ENCODE measurements at places on chromosomes 1 and 21. TPM values are rescaled to one million over a fixed set of nuclear protein-coding genes. Genes with fewer than 3 reads are reported as not detected.

GRCh38 chr1:45002650-45003645 lies 8.2 kb downstream of the HECTD3 start:
- no peak for DNase-seq

GRCh38 chr1:81435175-81435574 lies 365.6 kb upstream of the ADGRL2 start:
- no peak for DNase-seq

GRCh38 chr1:67677408-67677807 lies 7.6 kb upstream of the GADD45A start:
- no peak for DNase-seq

GRCh38 chr1:205387845-205388244 lies 31.1 kb upstream of the KLHDC8A start:
- DNase-seq = no peak

GRCh38 chr1:74971982-74972381 lies 162.2 kb upstream of the LHX8 start:
- DNase-seq = no peak

DNA sequence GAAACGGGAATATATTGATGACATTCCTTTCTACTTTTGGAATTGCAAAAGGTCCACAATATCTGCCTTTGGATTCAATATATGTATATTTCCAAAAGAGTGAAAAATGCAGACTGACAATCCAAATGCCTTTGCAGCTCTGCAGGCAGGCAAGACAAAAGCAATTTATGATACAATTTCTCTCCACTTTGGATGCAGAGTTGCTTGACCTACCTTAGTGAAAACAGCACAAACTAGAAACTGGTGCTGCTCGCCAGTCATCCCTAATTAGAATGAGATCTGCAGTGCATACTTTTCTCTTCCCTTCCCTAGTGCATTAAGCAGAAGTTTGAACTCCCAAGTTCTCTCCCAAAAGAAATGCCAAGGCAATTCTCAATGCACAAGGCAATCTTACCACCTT lies 56.8 kb downstream of the KIAA0319L start:
- DNase-seq = no peak

DNA sequence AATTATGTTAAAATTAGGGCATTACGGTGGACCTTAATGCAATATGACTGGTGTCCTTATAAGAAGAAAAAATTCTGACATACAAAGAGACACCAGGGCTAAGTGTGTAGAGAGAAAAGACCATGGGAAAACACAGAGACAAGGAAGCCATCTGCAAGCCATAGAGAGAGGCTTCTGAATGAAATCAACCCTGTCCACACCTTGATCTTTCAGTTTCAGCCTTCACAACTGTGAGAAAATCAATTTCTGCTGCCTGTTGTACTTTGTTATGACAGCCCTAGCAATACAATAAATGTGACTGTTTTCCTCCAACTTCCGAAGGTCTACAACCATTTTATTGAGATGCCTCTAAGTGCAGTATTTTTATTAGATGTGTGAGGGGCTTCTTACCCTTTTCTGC lies 1407.2 kb downstream of the MRPL39 start:
- no peak for DNase-seq

- DNase-seq = no peak
These were observed 43.0 kb downstream of the ELAPOR1 start for GRCh38 chr1:109156916-109157385.

DNA sequence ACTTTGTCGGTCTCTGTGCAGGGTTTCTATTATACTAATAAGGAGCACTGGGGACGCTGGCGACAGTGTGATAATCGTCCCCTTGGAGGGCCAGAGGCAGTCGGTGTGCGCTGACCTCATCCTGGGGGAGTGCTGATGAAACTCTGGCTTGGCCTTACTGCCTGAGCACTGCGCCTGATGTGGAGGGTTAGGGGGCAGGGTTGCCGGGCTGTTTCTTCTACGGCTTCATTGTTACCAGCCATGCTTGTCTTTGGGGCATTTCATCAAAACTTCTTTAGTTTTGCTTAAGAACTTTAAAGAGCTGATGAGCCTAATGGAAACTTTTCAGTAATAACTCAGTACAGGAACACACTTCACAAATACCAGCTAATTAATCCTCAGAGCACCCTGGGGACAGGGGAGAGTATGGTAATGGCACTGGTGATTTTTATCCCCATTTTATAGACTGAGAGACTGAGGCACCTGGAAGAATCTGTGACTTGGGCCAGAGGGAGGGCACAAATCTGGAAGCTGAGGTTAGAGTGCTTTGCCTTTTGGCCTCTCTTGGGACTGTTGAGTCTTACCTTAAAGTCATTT lies 81.8 kb downstream of the PEX14 start:
- DNase-seq = no peak

- no peak for DNase-seq
These were observed 901 bp upstream of the RXFP4 start for GRCh38 chr1:155940482-155940992.

GRCh38 chr1:70707214-70707613 lies 296.1 kb downstream of the CTH start:
- DNase-seq = no peak

DNA sequence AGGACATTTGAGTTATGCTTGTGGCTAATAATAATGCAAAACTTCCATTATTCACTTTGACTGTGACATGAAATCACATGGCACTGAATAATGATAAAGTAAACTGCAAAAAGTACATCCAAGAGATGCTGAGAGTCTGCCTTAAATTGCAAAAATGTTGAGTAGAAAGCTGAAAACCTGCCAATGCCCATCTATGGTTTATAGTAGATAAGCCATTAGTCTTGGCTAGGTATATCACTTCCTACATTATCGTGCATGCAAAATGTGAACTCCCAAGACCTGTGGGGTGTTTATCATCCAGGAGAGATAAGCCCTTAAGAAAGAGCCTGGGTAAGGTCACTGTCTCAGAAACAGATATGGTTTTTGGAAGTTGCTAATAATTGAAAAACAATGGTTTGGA lies 208.7 kb upstream of the DPYD start:
- no peak for DNase-seq

GRCh38 chr21:37443683-37444082 lies 77.1 kb downstream of the DYRK1A start:
- DNase-seq = no peak

GRCh38 chr1:226158983-226159382 lies 27.6 kb downstream of the ACBD3 start:
- DNase-seq = no peak

DNA sequence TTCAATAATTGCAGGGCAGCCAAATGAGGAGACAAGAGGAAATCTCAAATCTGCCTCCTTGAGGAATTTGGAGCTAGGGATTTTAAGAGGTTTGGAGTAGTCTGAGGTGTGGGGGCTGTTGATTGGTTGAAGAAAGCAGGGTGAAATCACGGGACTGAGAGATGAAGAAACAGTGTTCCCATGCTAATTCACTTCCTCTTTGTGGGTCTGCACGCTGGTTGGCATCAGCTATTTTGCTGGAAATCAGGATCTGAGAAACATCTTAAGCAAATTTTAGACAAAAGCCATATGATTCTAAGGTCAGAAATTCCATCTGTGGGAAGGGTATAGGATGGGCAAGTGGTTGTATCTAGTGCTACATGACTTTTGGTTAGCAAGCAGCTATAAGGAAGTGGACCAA lies 107.1 kb upstream of the PAXBP1 start:
- no peak for DNase-seq

GRCh38 chr1:55600242-55600641 lies 385.1 kb upstream of the USP24 start:
- DNase-seq = no peak

DNA sequence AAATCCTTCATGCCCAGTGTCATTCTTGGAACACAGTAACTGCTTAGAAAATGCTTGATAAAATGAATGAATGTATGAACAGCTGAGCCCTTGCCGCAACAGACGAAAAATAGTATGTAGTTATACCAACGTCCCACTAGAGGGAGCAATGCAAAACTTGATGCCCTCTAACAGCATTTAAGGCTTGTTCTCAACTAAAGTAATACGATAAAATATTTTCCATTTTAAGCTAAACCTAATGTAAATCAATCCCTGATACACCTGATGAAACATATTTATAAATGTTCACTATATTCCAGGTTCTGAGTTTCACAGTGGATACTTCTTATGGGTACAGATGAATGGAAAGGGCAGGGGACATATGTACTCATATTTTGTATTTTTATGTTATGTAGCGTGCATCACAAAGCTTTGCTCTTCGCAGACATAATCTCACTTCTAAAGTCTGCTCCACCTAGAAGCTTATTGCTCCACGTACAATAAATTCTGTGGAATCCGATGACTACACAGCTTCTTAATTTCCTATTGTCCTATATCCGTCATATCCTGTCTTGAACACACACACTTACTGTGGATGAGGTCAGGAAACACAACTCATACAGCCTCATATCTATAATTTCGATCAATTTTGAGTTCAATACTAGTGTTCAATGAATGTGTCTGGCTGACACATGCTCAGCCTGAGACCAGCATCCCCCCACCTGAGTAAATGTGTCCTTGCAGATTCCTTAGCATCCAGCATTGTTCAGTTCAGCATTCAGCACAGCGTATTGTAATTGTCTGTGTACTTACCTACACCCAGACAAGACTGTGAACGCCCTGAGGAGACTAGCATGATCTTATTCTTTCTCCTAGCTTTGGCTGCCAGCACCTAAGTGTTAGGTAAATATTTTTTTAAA lies 4.4 kb upstream of the UTP25 start:
- DNase-seq = no peak

DNA sequence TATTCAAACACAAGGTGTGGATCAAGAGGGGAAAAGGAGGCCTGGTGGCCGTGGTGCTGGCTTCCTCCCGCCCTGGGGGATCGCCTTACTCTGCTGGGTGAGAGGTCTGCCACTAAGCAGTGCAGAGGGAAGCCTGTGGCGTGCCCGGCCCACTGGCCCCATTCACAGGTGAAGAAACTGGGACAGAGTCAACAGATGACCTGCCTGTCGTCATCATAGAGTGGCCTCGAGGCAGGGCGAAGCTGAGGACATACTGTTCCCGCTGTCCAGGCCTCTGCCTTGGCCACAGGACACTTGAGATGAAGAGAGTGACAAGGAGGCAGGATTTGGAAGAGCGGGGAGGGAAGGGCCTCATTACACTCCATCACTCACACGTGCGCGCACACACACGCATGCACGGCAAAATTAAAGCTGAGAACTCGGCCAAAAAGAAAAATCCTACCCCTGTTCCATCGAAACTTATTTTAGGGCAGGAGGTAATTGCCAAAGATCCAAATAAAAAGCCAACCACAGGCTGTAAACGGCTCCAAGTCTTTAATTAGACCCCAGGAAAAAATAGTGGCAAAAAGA lies 50.5 kb downstream of the CASZ1 start:
- no peak for DNase-seq

DNA sequence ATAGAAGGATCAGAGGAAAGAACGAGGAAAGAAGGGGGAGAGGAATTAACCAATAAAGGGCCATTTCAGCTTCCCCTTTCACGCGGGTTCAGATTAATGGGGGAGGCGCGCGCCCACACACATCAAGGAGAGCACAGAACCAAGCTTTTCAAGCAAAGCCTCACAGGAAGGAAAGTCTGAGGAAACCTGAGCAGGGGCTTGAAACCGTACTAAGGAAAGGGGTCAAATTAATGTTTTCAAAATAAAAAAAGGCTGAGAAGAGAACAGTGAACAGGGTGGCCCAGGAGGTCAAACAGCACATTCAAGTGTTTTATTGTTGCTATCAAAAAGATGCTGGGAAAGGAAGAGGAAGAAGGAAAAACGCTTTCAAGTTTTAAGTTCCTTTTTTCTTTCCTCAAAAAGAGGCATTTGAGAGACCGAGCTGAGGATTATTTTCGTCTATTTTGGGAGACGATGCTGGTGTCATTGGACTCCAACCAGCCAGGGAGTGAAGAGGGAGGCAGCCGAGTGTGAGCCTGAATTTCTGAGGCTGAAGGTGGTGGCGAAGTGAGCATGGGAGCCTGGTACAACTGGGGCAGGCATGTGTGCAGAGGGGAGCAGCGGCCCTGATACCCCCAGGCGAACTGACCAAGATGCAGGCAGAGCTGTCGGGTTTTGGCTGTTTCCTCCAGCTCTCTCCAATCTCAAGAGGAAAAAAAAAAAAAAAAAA lies 88.4 kb downstream of the PROX1 start:
- no peak for DNase-seq

GRCh38 chr1:9537863-9538668 lies 1.2 kb upstream of the SLC25A33 start:
- no peak for DNase-seq

DNA sequence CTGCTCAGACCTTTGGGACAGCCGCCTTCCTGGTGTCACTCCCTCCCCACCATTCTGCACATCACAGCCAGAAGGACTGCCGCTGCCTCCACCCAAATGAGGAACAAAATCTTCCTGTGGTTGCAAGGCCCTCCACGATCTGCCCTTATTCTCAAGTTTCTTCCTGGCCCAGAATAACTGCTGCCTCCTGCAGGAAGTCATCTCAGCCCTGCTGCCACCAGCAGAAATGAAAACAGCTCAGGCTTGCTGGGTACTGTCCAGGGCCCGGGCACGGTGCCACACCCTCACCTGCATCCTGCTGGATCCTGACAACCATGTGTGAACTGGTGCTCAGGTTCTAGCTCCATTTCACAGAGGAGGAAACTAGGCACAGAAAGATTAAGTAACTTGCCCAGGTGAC lies 2.8 kb downstream of the CLDN19 start:
- no peak for DNase-seq

DNA sequence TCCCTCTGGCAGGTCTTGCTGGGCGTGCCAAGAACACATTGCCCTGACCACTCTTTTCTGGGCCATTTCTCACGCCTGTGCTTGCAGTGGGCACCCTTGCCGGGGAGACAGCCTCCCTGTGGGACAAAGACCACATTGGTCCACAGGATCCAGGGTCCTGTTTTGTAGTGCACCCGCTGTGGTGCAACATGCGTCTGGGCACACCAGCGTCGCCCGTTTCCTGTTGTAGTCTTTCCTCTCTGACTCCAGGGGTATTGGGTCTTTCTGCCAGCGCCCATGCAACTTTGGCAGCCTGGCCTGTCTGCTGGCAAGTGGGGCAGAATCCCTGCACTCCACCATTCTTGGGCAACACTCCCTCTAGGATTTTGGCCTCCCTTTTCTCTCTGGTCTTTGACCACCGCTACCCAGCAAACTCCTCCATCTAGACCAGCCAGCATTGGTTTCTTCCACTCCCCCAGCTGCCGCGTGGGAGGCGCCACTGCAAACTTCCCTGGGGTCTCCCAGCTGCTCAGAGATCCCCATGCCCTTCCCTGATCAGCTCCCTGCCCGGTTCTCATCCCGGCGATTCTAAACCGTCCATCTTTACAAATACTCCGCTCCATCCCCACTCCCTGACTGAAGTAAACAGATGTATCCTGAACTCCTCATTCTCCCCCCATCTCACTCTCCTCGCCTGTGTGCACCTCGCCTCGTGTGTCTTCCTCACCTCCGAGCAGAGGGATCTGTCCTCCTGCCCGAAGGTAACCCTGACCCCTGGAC lies 1.2 kb upstream of the TPRG1L start:
- no peak for DNase-seq

RBM34 gene
- total RNA-seq = 121 TPM

KCNJ9 gene
- 0.09 TPM for total RNA-seq

COPA gene
- total RNA-seq = 118 TPM

MCOLN2 gene
- 1.3 TPM for total RNA-seq

FCGR3B gene
- total RNA-seq = not detected

SERINC2 gene
- 14.1 TPM for total RNA-seq

CHD5 gene
- total RNA-seq = 0.99 TPM

ASCL5 gene
- total RNA-seq = 0.31 TPM

ETNK2 gene
- total RNA-seq = 18.6 TPM

PTGS2 gene
- total RNA-seq = 0.37 TPM

THBS3 gene
- 5.0 TPM for total RNA-seq

BMP8A gene
- total RNA-seq = 0.52 TPM

OR2M7 gene
- total RNA-seq = not detected

TSACC gene
- total RNA-seq = 2.4 TPM

SGIP1 gene
- 1.6 TPM for total RNA-seq

SLC27A3 gene
- total RNA-seq = 45.3 TPM

PTPRF gene
- total RNA-seq = 192 TPM

GNG12 gene
- 14.3 TPM for total RNA-seq

Data from H9 (cell line).